ENCODE measurements at places on chromosomes 11 and 22.

DNA sequence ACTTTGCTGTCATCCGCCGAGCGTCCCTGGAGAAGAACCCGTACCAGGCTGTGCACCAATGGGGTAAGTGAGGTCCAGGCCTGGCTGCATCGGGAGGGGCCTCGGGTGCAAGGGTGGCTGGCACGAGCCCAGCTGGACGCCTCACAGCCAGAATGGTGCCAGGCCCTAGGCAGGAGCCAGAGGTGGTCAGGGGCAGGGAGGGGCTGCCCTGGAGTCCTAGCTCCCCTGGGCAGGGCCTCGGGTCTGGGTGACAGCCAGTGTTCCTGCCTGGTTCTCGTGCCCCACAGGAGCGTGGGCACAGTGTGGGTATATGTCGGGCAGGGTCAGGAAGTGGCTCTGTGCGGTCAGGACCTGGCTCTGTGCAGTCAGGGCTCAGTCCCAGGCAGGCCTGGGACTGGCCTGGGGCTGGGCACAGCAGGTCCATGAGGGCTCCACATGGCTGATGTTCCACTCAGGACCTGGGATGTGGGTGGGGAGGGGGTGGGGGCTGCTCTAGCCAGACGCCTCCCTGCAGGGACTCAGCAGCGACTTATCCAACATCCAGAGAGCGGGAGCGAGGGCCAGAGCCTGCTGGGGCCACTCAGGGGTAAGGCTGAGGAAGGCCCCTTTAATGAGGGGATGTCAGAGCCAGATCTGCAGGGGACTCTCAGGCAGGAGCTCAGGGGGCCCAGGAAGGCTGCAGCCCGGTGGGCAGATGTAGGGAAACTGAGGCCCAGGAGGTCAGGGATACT lies 1.2 kb downstream of the TSPAN32 start:
- no peak for DNase-seq

DNA sequence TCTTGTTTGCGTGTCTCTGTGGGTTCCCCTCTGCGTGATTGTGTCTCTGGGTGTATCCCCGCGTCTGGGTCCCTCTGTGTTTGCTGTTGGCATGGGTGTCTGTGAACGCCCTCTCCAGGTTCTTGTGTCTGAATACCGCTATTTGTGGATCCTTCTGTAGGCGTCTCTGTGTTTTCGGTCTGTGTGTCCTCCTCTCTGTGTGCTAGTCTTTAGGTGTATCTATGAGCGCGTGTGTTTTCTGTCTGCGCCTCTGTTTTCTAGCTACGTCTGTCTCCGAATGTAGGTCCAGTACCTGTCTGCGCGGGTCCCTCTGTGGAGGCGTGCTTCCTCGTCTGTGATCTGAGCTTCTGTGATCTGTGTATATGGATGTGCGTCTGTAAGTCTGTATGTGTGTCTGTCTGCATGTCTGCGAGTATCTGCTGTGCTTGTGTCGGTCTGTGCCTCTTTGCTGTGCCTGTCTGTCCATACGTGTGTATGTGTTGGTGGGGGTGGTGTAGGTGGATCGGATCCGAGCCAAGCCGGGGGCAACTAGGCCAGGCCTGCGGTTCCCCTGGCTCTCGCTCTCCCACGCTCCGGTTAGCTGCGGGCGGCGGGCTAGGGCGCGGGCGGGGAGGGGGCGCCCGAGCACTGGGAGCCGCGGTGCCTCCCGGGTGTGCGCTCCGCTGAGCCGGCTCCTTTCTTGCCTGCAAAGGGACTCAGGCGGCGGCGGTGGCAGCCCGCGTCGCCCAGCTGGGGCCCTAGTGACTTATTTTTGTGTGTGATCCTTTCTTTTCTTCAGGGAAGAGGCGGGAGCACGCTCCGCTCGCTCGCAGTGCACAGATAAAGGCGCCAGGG lies 105.3 kb upstream of the E2F8 start:
- no peak for DNase-seq

GRCh38 chr11:121449123-121449522 lies 3.0 kb upstream of the SORL1 start:
- no peak for DNase-seq

GRCh38 chr11:32893343-32894148 lies 935 bp downstream of the QSER1 start:
- no peak for DNase-seq

- no peak for DNase-seq
These were observed 674.2 kb downstream of the FAM181B start for GRCh38 chr11:82059505-82059904.

DNA sequence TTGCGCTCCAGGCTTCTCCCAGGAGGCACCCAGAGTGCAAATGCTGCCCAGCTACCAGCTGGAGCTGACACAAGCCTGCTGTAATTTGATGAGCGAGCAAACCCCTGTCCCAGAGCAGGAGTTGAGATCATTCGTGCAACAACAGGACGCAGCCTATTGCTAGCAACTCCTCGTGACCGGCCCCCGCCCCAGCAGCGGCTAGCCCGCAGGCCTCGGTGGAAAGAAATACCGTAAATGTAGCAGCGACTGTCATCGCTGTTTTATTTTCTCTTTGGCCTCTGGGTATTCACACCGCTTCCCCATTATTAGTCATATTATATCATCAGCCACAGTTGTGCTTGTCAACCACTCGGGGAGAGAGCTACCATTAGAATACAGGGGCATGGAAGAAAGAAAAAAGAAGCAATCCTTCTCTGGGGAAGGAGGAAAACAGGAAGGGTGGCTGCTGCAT lies 59.2 kb upstream of the ATXN10 start:
- no peak for DNase-seq

DNA sequence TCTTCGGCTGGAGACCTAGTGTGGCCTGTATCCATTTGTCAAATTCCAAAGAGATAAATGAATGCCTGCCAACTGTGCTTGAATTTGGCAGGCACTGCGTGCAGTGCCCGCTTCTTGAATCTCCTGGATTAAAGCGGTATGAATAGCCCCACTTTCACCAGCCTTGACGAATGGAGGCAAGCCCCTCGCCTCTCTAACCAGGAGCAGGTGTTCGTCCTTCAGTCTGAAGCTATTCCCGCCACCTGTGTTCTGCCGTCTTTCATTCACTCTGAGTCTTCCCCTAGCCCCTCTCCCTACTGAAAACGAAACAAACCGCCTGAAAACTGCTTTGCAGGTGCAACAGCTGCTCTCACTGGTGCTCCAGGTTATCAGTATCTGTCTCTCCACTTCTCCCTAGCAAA lies 11.2 kb downstream of the NLRP14 start:
- no peak for DNase-seq

DNA sequence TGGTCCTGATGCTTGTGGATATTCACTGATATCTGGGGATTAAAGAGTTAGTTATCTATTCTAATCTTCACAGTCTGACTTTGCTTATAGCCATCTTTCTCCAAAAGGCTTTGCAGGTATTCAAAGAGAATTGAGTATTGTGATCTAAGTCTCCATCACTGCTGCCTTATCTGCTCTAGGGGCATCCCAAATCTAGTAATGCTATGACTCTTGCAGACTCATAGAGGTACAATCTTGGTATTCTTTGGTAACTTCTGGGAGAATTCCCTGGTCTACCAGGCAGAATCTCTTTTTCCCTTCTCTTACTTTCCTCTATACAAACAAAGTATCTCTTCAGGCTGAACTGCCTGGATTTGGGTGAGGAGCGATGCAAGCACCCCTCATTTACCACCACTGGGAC lies 746.3 kb downstream of the JRKL start:
- no peak for DNase-seq

DNA sequence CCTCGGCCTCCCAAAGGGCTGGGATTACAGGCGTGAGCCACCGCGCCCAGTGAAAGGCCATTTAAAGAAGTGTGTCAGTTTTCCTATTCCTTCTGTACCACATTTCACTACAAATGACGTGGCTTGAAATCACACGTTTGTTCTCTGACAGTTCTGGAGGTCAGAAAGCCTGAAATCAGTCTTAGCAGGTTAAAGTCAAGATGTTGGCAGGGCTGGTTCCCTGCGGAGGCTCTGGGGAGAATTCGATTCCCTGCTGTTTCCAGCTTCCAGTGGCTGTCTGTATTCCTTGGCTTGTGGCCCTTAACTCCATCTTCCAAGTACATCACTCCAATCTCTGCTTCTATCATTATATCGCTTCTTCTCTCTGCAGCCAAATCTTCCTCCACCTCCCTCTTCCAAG lies 383.2 kb downstream of the LARGE1 start:
- DNase-seq: no peak

DNA sequence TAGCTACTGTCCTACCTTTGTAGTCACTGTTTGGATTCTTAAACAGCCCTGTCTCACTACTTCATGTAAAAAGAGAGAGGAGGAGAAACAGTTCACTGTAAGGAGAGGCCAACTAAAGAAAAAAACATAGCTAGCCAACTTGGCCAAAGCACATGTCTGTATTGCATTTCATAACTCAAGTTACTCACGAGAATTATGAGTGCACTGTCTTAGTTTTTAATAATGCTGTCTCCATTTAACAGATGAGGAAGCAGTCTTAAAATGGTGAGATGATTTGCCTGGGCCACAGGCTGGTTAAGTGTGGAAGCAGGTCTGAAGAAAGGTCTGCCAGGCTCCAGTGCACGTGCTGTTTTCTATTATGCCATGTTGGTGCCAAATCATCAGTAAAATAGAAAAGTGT lies 104.5 kb downstream of the UVRAG start:
- DNase-seq: no peak

DNA sequence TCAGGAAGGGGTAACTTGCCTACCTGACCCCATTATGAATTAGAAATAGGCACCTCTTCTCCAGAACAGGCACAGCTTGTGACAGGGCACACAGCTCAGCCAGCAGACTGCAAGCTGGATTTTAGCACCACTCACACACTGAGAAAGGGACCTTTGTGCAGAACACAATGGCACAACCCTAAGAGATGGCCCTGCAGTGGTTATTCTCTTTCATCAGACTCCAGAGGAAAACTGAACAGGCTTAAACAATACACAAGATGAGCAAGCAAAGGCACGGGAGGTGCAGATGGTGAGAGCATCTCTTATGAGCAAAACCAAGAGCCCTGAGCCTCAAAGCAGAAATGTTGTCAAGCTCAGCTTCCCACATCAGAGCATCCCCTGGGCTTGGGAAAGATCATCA lies 93.8 kb upstream of the LRRC55 start:
- DNase-seq: no peak

DNA sequence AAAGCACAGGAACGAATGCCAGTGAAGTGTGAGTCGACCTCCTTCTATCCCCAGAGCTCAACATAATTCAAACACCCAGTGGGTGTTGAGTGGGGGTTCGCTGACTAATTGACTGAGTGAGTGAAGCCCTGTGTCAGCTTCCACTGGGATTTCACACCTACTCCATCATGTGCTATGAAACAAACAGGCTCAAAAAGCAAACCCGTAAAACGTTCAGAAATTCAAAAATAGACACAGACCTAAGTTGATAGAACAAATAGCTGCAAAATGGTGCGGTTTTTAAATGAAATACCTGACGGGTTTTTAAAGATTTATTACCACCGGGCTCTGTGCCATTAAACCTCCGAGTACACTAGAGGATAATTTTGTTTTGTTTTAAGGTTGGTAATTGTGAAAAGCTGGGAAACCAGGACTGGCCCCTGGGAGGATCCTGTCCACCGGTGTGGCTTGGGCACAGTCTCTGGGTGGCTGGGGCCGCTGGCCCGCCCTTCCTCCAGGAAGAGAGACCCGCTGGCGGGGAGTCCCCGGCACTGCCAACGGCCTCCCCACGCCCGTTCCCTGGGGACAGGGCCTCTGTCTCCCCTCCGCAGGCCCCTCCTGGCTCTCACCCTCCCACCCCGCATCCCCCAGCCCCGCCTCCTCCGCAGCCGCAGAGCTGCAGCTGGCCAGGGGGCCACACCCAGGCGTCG lies 13.6 kb downstream of the KCNJ5 start:
- no peak for DNase-seq

GRCh38 chr11:2691355-2691761 lies 8.4 kb downstream of the KCNQ1OT1 start:
- DNase-seq: no peak

GRCh38 chr11:133900176-133901105 lies 55.1 kb upstream of the SPATA19 start:
- no peak for DNase-seq

- no peak for DNase-seq
These were observed 17.7 kb downstream of the CTNND1 start for GRCh38 chr11:57779276-57779675.

- no peak for DNase-seq
These were observed 19.2 kb downstream of the CELF1 start for GRCh38 chr11:47533690-47534151.

DNA sequence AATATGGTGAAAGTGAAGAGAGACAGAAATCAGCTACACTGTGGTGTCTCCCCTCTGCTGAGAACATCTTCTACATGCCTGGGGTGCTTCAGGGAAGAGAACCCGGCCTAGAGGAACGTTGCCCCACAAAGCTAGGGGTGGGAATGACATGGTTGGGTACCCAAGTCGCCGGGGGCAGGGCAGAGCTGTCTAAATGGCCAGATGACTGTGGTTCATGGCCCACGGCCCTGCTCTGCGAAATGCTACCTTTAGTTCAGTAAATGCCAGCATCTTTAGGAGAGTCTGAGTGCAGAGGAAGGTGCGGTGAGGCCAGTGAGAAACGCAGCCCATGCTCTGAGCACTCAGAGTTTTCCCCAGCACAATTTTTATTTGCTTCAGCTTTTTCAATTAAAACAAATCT lies 12.8 kb downstream of the BRD1 start:
- DNase-seq: no peak

DNA sequence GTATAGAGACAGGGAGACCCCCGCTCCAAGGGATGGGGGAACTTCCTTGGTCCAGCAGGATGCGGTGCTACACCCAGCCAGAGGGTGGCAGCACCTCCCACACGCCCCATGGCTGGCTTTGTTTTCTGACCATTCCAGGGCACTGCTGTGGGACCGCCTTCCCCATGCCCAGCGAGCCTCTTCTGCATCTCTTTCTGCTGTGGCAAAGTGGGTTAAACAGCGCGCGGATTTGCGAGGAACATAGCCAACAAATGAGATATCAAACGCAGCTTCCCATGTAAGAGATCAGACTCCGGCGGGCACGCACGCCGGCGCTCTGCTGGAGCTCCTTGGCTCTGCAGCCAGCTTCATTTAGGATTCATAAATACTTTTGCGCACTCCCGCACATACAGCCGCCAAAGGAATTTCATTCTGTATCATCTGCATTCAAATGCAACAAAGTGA lies 485.8 kb upstream of the CADM1 start:
- no peak for DNase-seq

DNA sequence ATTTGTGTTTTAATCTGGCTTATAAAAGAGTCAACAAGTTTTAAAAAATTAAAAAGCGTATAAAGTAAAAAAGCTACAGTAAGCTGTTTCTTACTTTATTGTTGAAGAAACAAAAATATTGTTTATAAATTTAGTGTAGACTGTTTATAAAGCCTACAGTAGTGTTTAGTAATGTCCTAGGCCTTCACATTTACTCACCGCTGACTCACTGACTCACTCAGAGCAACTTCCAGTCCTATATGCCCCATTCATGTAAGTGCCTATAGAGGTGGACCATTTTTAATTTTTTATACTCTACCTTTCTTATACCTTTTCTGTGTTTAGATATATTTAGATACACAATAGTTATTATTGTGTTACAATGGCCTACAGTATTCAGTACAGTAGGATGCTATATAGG lies 12.2 kb downstream of the MPPED2 start:
- no peak for DNase-seq
